ENCODE measurements at places on chromosomes 4 and X.
A peak's percentile ranks its signal among the peaks of the same experiment; 100 is the strongest.

GRCh38 chr4:82789025-82789776 is 9.4 kb downstream of the SCD5 start:
- DNase-seq, result no peak

DNA sequence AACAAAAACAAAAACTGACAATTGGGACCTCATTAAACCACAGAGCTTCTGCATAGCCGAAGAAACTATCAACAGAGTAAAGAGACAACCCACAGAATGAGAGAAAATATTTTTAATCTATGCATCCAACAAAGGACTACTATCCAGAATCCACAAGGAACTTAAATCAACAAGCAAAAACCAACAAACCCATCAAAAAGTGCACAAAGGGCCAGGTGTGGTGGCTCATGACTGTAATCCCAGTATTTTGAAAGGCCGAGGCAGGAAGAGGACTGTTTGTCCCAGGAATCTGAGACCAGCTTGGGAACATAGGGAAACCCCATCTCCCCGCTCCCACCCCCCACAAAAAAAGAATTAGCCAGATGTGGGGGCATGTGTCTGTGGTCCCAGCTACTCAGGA is 10.7 kb downstream of the C4orf51 start:
- DNase-seq, result no peak

- no peak for DNase-seq
Observed at GRCh38 chr4:17721496-17722355, 59.7 kb downstream of the FAM184B start.

GRCh38 chrX:13483773-13484172 is 85.6 kb upstream of the EGFL6 start:
- no peak for DNase-seq

GRCh38 chr4:42562016-42562415 is 94.9 kb downstream of the ATP8A1 start:
- no peak for DNase-seq

- DNase-seq, result peak; percentile 58
Observed at GRCh38 chrX:135893294-135893817, at the start of the genes CT45A10 and SAGE1. Gene CT45A10 (minus strand): TSS chrX:135893444. CDS start chrX:135885344, 8,100 bp downstream. Gene SAGE1 (plus strand): TSS chrX:135893716. CDS start chrX:135896243, 2,527 bp downstream.

DNA sequence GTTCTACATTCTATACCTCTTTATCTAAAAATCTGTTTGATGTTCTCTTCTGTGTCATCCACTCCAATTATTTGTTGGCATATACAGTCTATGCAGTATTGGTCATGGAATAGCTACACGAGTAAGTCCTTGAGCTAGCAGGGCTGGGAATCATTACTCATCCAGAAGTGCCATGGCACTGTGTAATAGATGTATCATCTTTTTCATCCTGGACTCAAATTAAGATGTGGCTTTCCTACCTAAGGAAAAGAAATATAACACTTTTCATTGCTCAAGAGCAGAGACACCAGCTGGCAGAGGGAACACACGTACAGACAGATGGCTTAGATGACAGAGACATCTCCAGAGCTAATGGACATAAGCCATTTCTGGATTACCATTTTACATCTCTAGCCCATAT is 159.8 kb downstream of the FAM13A start:
- DNase-seq, result no peak

GRCh38 chrX:41730081-41730480 is 6.1 kb downstream of the GPR82 start:
- DNase-seq, result no peak

GRCh38 chrX:114710571-114710970 is 126.7 kb downstream of the HTR2C start:
- no peak for DNase-seq

- no peak for DNase-seq
Observed at GRCh38 chrX:134933248-134933647, 57.5 kb upstream of the SMIM10 start.

DNA sequence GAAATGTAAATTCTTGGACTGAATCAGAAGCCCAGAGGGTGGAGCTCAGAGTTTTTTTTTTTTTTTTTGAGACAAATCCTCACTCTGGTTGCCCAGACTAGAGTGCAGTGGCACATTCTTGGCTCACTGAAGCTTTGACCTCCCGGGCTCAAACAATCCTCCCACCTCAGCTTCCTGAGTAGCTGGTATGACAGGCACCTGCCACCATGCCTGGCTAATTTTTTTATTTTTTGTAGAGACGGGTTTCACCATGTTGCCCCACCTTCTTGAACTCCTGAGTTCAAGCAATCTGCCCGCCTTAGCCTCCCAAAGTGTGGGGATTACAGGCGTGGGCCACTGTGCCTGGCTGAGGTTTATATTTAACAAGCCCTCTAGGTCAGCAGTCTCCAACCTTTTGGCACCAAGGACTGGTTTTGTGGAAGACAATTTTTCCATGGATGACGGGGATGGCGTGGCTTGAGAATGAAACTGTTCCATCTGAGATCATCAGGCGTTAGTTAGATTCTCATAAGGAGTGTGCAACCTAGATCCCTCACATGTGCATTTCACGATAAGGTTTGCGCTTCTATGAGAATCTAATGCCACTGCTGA is 76.7 kb downstream of the FHIP1A start:
- no peak for DNase-seq

DNA sequence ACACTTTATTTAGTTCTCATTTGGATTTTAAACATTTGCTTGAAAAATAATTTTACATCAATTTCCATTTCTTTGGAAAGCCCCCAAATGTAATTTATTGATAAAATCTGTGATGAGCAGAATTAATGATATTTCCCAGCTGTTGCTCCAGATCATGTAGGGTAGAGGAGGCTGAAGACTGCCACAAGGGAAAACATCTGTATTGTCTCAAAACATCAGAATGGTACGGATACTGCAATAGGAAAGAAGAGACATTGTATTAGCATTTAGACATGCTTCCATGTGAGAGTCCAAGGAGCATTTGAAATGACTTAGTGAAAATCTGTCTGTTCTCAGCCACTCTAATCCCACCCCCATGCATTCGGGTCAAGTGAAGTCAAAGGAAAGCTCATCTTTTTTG is 14.4 kb downstream of the ADH1A start:
- DNase-seq, result no peak

- no peak for DNase-seq
Observed at GRCh38 chr4:121177246-121178137, 13.4 kb upstream of the TNIP3 start.

GRCh38 chrX:149120459-149120858 is 384.6 kb downstream of the IDS start:
- DNase-seq, result no peak

GRCh38 chr4:81631958-81632441 is 160.3 kb upstream of the RASGEF1B start:
- no peak for DNase-seq

DNA sequence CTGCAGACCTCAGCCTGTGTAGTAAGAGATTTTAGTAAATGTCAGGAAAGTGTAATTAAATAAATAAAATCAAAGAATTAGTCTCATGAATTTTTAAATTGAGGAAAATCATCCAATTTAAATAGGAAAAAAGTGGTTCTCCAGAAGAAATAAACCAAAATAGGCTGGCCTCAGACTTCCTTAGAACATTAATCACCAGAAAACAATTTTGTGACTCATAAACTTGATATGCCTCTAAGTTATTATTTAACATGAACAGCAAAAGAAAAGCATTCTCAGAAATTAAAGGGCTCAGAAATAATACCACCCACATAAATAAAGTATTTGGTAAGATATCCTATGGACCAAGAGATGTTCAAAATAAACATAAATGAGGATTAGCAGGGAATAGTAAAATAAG is 14.3 kb downstream of the FAM47B start:
- no peak for DNase-seq

GRCh38 chr4:183620421-183620820 is 38.6 kb downstream of the RWDD4 start:
- no peak for DNase-seq

DNA sequence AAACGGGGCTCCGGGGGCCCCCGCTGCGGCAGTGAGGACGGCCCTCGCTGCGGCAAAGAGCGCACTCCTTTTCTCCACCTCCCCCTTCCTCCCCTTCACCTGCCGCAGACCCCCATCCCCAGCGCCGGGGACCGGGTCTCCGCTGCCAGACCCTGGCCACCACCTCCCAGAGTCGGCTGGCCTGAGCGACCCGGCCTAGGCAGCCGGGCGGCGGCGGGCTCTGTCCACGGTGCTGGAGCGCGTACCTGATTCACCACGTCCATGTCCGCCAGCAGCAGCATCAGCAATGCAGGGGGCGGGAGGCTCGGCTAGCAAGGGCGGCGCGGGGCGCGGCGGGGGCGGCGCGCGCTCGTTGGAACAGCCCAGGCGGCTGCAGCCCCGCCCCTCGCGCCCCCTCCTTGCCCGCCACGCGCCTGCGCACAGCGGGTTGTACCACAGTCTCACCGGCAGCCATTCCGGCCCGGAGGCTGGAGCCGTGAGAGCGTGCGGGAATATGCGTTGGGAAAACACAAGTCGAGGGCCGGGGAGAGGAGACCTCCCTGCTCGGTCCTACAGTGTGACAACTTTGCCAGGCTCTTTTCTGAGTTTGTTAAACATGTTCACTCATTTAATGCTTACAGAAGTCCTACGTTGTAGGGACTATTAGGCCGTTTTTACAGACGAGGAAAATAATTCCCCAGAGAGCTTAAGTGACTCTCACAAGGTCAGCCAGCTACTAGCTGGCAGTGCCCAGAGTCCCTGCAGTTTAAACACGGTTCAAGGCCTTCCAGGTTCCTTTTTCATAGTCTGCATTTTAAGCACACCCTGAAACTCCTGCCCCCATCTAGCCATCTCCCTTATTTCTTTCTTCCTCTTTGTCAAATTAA is at the start of gene SYP:
Gene SYP (minus strand): TSS at position 288 of the 866 bp plus-strand sequence. CDS start 7 bp downstream, at position 281.
- peak; percentile 88 for DNase-seq

DNA sequence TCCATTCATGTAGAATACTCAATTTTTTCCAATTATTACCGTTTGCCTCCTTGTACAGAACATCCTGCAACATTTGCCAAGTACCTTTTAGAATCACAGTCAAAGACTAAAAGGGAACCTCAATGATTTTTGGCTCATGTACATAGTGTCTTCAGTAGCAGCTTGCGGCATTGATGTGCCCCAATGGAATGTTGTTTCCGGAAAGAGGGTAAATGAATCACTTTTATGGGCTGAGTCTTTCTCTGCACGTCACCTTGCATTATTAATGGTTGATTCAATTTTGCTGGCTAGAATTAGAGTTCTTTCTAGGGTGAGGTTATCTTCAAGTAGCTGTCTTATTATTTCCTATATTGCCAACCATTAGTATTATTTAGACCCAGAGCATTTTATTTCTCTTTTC is 116.9 kb upstream of the GABRA2 start:
- no peak for DNase-seq

DNA sequence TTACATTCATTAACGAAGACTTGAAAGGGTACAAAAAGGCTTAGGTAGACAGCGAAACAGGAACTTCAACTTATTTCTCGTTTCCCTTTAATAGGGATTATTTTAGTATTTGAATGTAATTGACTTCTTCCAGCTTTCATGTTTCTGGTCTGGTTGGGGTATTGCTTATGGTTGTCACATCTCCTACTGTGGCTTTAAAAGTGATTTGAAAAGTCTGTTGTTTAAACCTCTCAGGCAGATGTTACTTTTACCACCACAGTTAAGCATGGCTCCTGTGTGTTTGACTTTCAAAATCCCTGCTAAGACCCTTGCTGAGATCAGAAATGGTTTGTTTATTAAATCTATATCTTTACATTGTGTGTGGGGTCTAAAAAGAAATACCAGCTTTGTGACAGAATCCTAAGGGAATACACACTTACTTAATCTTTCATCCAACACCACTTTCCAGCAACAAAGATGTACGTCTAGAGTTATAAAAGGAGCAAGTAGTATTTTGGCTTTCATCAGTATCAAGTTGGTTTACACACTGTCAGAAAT is 661.2 kb downstream of the FAT4 start:
- DNase-seq, result peak; percentile 21

DNA sequence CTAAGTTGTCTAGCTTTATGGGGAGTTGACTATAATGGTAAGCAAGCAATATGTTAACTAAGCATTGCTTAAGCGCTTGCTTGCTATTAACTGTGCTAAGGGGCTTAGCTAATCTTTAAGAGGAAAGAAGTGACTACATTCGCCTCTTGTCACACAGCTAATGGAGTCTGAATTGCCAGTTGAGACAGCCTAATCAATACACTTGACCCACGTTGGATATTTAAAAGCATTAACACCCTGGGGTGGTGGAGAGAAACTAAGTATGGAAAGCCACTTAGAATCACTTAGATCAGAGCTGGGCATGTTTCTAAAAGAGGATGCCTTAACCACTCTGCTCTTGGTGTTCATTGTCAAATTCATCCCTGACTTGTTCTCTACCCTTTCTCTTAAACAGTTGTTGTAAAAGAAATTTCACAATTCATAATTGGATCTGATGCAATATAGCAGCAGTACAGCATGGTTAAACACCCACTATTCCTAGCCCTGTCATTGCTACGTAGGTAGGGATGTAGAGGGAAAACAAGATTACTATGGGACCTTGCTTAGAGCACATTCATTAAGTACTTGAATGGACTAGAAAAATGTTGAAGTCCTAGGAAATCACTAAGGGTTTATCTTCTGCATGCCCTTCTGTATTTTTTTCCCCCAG is 3.5 kb downstream of the ZAR1 start:
- DNase-seq, result no peak

GRCh38 chrX:55924574-55924973 is 207.0 kb downstream of the RRAGB start:
- DNase-seq, result no peak

- DNase-seq, result no peak
Observed at GRCh38 chr4:14445882-14446281, 556.4 kb upstream of the CPEB2 start.

DNA sequence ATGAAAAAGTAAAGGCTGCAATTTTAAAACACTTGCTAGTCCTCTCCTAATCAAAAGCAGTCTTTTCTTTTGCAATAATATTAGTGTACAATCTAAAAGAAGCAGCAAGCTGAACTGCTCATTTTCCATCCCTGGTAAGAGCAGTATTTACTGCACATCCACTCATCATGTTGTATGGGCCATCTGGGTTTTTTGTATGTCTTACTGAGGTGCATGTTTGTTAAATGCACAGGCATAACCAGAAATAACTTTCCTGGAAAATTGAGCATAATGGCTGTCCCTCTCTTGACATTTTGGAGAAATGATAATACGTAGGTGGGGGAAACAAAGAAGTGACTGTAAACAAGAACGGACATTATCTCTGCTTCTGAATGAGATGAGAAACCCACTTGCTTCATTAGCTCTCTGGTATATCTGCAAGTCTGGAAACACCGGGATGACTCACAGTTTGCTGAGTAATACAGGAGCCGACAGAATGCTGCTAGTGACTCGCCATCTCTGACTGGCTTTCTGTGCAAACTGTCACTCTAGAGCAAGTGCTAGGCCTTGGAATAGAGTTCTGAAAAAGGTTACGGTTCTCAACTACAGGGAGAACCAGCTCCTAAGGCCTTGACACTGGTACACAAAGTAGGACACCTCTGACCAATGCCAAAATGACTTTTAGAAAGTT is 85.7 kb upstream of the MTM1 start:
- DNase-seq, result no peak

Measured in NCI-H1930 (cell line).